NCI-H2107 (cell line): ENCODE measurements at places on chromosomes 7 and 10.

- no peak for DNase-seq
Measured at GRCh38 chr7:101747879-101748345, 69.5 kb upstream of the CUX1 start.

DNA sequence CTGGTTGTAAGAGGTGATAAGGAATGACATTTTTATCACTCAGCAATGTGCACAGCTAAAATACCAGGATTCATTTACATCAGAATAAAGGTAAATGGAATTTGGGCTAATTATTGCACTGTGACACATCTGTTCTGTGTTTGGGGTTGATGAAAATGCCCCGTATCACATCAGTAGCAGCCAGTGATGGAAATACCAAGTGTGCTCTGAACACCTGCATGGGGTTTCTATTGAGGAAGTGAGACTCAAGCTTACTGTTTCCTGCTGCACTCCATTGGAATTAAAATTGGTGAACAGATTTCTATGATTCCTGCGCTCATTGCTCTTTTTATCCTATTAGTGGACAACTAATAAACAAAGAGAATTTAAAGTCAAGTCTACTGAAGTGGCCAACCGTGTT is 296.9 kb downstream of the NRG3 start:
- no peak for DNase-seq

DNA sequence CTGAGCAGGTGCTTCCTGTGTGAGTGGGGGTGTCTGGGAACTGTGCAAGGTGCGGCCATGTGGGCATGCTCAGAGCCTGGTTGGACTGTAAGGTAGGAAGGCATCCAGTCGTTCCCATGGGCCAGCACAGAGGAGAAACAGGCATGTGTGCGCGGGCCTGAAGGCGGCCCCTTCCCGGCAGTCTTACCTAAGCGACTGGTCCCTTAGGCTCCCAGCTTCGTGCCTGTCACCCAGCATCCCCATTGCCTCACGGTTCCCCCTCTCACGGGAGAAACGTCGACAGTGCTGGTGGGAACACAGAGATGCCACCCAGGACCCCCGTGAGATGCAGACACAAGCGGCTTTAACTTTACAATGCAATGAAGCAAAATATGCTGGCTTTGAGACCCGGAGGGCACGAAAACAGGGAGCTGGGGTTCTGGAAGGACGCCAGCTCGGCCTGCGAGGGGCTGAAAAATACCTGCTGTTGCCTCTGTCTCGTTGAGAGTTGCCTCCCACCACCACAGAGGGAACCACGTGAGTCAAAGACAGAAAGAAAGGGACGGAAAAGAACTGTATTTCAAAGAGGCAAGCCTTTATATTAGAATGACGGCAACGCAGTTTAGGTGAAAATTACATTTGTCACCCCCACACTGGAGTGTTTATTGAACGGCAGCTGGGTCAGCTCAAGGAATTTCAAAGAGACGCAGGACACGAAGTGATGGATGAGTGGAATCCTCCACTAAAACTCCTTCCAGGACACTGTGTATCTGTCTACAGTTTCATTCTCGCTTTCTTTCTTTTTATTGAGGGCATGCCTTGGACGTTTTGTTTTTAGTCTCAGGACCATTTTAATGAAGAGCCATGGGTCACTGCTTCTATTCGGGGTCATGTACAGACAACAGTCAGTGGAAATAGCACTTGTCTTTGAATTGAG is 128.4 kb downstream of the DNAJB6 start:
- DNase-seq: no peak

- DNase-seq: no peak
Measured at GRCh38 chr7:29547421-29547820, 16.2 kb upstream of the PRR15 start.

- DNase-seq: no peak
Measured at GRCh38 chr7:112889834-112890438, 99.7 kb upstream of the TMEM168 start.

GRCh38 chr7:2143981-2144595 is 88.7 kb downstream of the MAD1L1 start:
- DNase-seq: peak; percentile 78
